ENCODE measurements at places on chromosomes 1 and 21. TPM values are rescaled to one million over a fixed set of nuclear protein-coding genes. Genes with fewer than 3 reads are reported as not detected.

ADAMTS1 gene
- 480 TPM for total RNA-seq

SPRR2E gene
- total RNA-seq: not detected

KIF21B gene
- under 0.01 TPM for total RNA-seq

FMN2 gene
- total RNA-seq: 3.2 TPM

TMPRSS3 gene
- total RNA-seq: not detected

TIE1 gene
- 0.14 TPM for total RNA-seq

PAPPA2 gene
- 9.3 TPM for total RNA-seq

SRSF10 gene
- 64.3 TPM for total RNA-seq

RUNX3 gene
- total RNA-seq: not detected

XCL1 gene
- not detected for total RNA-seq

DNTTIP2 gene
- 21.2 TPM for total RNA-seq

OR2T2 gene
- total RNA-seq: not detected

AKIRIN1 gene
- 31.1 TPM for total RNA-seq

SLC9C2 gene
- not detected for total RNA-seq

PRELP gene
- 0.37 TPM for total RNA-seq

GJA9 gene
- under 0.01 TPM for total RNA-seq

ERVH48-1 gene
- not detected for total RNA-seq

RAP1GAP gene
- 0.18 TPM for total RNA-seq

P3H1 gene
- 168 TPM for total RNA-seq

CD53 gene
- total RNA-seq: not detected

NOL9 gene
- total RNA-seq: 20.9 TPM

CELA2A gene
- total RNA-seq: 0.14 TPM

KIF14 gene
- total RNA-seq: 1.2 TPM

TNFRSF8 gene
- total RNA-seq: 0.28 TPM

CA6 gene
- total RNA-seq: not detected

CCDC30 gene
- 1.00 TPM for total RNA-seq

HAO2 gene
- not detected for total RNA-seq
